Stimulated activated CD4-positive, alpha-beta T cell treated with anti-CD3 and anti-CD28 coated beads, TNF-alpha, amount 100 ng/mL, for 48 hours (primary cell): ENCODE measurements at places on chromosomes 13 and 19.
A peak's percentile ranks its signal among the peaks of the same experiment; 100 is the strongest.

- no peak for DNase-seq
Measured at GRCh38 chr13:37950016-37950415, 80.4 kb upstream of the TRPC4 start.

- DNase-seq: no peak
Measured at GRCh38 chr19:21143854-21144253, 2.0 kb downstream of the ZNF431 start.

GRCh38 chr19:40465025-40465556 is 454 bp downstream of the BLVRB start:
- no peak for DNase-seq

GRCh38 chr13:99150575-99151361 is 49.9 kb upstream of the UBAC2 start:
- DNase-seq: no peak

- no peak for DNase-seq
Measured at GRCh38 chr13:82330499-82330898, 1551.8 kb downstream of the SLITRK1 start.

DNA sequence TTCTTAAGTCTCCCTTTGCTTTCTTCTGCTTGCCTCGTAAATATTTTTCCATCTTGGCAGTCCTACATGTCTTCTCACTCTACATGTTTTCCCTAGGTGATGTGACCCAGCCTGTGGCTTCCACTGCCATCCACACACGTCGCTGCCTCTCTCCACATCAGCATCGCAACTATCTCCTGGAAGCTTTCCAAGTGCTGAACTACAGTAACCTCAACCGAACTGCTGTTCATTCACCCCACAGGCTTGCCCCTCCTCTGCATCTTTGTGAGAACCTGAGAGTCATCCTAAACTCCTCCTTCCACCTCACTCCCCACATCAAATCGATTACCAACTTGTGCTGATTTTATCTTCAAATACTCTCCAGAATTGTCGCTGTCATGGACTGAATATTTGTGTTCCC is 41.2 kb upstream of the USPL1 start:
- DNase-seq: peak; percentile 29

- DNase-seq: no peak
Measured at GRCh38 chr13:99066219-99066618, 88.4 kb upstream of the DOCK9 start.

- DNase-seq: no peak
Measured at GRCh38 chr19:45428384-45429231, 4.9 kb upstream of the ERCC1 start.

DNA sequence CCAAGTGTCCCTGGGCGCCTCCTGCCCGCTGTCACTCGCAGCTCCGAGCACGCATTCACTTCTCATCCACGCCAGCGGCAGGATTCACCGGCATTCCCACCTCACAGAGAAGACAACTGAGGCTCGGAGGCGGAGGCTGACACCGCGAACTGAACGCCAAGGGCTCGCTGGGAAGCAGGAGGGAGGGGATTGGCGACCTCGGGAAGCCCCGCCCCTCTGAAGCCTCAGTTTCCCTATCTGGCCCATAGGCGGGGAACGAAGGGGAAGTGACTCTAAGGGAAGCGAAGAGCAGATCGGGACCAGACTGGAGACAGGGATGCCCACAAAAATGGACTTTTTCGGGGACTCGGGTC is 256 bp downstream of the MICOS13 start:
- no peak for DNase-seq

DNA sequence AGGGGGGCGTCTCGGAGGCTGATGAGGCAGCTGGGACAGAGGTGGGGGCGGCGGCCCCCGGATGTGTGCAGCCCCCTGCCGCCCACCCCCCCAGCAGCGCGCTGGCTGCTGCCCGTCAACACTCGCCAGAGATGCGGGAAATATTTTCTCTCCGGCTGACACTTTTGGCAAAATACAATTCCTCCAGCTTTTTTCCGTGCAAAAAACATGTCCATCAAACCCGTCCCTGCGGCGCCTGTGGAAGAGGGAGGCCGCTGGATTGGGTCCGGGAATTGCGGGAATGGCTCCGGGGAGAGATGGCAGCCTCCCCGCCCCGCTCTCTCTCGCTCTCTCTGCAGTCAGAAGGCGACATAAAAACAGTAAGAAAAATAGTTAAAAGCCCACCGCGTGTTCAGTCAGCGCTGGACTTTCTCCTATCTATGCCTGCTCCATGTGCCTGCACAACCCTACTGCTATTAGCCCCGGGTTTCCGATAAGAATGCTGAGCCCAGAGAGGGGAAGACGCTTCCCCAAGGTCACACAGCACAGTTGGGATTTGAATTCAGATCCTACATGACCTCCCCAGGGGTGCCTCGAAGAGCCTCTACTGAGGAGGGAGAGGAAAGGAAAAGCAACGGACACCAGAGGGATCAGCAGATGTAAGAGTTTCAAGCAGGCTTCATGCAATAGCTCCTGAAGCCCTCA is 23.2 kb downstream of the ZNRF4 start:
- DNase-seq: no peak

GRCh38 chr13:36715841-36716240 is 42.0 kb downstream of the SERTM1 start:
- DNase-seq: no peak

DNA sequence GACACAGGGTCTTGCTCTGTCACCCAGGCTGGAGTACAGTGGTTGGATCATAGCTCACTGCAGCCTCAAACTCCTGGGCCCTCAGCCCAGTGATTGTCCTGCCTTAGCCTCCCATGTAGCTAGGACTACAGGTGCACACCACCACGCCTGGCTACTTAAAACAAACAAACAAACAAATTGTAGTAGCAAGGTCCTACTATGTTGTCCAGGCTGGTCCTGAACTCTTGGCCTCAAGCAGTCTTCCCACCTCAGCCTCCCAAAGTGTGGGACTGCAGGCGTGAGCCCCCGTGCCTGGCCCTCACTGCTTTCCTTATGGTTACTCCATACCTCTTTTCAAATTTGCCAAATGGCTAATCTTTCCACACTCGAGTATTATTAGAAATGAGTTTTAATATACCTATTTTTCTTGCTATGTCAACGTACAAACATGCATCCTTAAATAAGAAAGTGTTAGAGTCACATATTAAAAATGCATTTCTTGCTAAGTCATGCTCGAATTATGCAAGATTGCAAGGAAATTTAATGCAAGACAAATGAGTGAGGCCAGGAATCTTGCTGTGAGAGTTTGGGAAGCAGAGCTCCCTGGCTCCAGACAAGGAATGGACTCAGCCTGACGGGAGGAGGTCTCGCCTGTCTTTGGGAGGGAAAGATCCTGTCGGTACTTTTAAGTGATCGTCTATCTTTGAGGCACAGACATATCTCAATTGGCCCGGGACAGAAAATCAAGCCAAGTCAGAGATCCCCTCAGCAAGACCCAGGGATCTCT is 39.4 kb downstream of the RFX2 start:
- no peak for DNase-seq

GRCh38 chr13:98504371-98504963 is 72.4 kb downstream of the STK24 start:
- no peak for DNase-seq

GRCh38 chr19:12912571-12912970 is 6.5 kb downstream of the SYCE2 start:
- DNase-seq: no peak

DNA sequence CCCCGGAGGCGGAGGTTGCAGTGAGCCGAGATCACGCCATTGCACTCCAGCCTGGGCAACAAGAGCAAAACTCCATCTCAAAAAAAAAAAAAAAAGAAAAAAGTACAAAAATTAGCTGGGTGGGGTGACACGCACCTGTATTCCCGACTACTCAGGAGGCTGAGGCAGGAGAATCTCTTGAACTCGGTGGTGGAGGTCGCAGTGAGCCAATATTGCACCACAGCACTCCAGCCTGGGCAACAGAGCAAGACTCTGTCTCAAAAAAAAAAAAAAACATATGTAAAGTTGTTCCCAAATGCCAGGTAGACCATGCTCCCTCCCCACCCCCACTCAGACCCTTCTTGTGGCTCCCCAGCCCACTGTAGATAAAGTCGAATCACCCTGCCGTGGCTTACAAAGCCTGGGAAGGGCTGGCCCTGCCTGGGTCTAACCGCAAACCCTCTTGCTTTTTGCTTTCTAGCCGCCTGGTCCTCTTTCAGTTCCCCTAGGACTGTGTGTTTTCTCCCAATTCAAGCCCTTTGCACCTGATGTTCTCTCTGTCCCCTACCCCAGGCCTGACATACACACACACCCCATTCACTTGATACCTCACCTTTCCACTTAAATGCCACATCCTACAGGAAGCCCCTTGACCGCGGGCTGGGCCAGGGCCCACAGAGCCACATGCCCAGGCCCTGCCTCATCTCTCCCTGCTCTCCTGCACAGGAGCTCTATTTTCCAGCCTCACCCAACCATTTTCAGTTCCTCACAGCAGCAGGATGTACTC is 34.4 kb downstream of the MAP4K1 start:
- no peak for DNase-seq

DNA sequence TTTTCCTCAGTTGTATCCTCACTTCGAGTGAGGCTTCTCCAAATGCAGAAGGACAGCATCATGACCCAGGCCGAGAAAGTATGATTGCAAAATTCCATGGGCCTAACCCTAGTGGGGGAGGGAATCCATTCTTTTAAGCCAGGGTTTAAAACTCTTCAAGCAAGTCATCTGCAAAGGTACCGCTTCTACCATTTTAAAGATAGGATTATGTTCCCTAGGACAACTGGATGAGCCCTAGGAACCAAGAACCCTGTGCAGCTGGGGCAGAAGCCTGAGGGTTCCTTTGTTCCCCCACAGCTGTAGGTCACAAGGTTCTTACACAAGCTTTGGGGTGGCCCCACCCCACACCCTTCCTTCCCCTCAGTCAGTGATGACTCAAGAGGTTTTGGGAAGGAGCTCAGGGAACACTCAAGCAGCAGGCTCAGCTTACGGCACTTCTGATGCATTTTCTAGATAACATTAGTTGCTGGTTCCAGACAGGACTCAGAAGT is 13.5 kb downstream of the ARL11 start:
- DNase-seq: no peak

DNA sequence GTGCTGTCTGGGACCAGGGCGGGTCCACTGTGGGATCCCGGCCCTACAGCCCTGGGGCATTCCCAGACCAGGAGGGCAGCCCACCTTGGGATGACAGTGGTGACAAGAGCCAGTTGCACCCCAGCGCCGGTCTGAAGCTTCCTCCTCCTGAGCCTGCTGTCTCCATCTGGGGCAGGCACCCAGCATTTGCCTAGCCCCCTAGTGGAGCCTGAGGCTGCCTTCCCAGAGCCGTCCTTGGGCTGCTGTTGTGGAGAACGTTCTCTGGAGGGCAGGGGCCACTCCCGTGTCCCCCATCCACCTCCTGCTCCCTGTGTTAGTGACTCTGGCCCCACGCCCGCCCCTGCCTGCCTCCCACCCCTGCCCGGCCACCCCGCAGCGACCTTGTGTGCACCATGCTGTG is 148.5 kb downstream of the KDM4B start:
- DNase-seq: no peak

GRCh38 chr19:43555185-43555770 is 20.0 kb downstream of the XRCC1 start:
- peak; percentile 67 for DNase-seq

- no peak for DNase-seq
Measured at GRCh38 chr13:19685437-19685836, 52.0 kb downstream of the MPHOSPH8 start.

- DNase-seq: no peak
Measured at GRCh38 chr13:41934994-41935393, 25.9 kb downstream of the VWA8 start.

DNA sequence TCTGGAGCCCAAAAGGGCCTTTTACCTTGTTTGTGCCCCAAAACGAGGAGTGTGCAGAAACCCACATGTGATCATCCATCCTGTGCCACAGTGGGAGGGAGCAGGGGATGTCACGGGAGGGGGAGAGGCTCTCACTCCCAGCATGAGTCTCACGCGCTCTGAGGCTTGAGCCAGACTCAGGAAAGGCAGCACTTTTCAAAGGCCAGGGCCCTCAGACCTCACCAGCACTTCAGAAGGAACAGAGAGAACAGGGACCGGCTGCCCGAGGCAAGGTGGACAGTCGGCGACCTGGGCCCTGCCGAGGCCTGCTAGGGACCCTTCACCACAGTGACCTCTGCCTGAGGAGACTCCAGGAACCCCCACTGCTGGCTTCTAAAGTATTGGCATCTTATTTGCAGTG is 71.7 kb upstream of the WASF3 start:
- DNase-seq: no peak

DNA sequence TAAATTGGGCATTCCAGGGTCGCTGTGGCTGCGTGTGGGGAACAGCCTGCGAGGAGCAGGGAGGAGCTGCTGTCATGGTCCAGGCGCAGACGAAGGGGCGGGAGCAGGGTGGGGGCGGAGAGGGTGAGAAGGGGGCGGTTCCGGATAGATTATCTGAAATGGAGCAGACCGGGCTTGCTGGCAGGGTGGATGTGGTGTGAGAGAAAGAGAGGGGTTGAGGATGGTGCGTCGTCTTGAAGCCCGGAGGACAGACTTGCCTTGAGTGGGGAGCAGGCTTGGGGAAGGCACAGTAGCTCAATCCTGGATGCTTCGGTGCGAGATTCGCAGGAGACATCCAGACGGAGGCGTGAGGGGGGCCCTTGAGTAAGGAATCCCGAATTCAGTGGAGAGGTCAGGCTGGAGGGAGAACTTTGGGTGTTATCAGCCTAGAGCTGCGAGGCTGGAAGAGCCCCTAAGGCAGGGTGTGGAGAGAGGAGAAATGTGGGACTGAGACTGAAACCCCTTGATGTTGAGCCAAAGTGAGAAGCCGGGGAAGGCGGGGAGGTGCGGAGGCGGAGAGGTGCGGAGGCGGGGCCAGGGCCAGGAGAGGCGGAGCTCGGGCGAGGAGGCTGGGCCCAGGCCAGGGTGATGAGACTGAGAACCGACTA is 40.6 kb downstream of the DPF1 start:
- no peak for DNase-seq

GRCh38 chr19:11261971-11262839 is at the start of gene DOCK6:
Gene DOCK6, minus strand, starts transcription at chr19:11262524. Its CDS starts 84 bp downstream, at chr19:11262440.
- DNase-seq: no peak

GRCh38 chr19:28939236-28939635 is 273.7 kb downstream of the UQCRFS1 start:
- no peak for DNase-seq

- no peak for DNase-seq
Measured at GRCh38 chr19:15439078-15439799, 10.5 kb downstream of the WIZ start.

- no peak for DNase-seq
Measured at GRCh38 chr13:113109151-113110047, 3.8 kb downstream of the F7 start.

DNA sequence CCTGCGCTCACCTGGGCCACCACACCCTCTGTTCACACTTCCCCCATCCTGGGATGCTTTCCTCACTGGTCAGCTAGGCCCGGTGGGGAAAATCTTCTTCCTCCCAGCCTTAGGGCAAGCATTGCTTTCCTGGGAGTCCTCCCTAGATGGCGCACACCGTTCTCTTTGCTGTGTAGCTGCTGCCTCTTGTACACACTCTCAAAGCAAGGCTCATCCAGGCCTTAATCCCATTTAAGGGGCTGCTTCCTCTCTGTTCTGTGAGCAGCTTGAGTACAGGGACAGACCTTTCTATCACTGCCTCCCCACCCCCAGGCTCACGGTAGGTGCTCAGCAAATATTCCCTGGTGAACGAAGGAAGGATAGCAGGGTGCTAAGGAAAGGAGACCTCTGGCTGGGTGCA is 11.1 kb downstream of the SLC7A10 start:
- DNase-seq: no peak

- no peak for DNase-seq
Measured at GRCh38 chr13:73107481-73107880, 48.7 kb downstream of the KLF5 start.
